NT2/D1 (cell line): ENCODE measurements at places on chromosomes 3 and 15.

- no peak for DNase-seq
These were observed 368.6 kb upstream of the MCTP2 start for GRCh38 chr15:93862791-93863190.

GRCh38 chr3:49460188-49460890 lies 9.7 kb upstream of the DAG1 start:
- DNase-seq, result no peak

DNA sequence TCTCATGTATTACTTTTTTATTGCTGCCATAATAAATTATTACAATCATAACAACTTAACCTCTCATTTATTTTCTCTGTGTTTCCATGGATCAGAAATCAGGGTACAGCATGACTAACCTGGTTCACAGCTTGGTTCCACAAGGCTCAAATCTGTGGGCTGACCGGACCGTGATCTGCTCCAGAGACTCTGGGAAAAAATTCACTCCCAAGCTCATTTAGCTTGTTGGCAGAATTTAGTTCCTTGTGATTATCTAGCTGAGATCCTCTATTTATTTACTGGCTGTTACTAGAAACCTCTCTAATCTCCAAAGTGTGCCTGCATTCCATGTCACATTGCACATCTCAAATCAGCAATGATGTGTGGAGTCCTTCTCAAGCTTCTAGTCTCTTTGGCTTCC lies 386.6 kb downstream of the DIPK2A start:
- DNase-seq, result no peak

- DNase-seq, result no peak
These were observed 294.2 kb upstream of the SEMA6D start for GRCh38 chr15:47422881-47423665.

GRCh38 chr3:2303566-2303965 lies 204.9 kb downstream of the CNTN4 start:
- peak; percentile 22 for DNase-seq
